ENCODE measurements at places on chromosomes 7 and 10. TPM values are rescaled to one million over a fixed set of nuclear protein-coding genes. Genes with fewer than 3 reads are reported as not detected.
A peak's percentile ranks its signal among the peaks of the same experiment; 100 is the strongest.

ZNF398 gene
- 12.2 TPM for total RNA-seq

MTG1 gene
- 21.0 TPM for total RNA-seq

- no peaks in the 10 kb centered on the region for H3K27me3 ChIP-seq
- no peaks in the 10 kb centered on the region for H3K36me3 ChIP-seq
- H3K4me1 ChIP-seq, result peaks cover 21% of the 10 kb centered on the region
- H3K4me3 ChIP-seq, result peak overlapping the region; percentile 99
These were observed 53.8 kb downstream of the KCTD7 start for GRCh38 chr7:66682350-66683093.

GRCh38 chr7:152544971-152545619, 109.3 kb upstream of the KMT2C start:
- H3K27me3 ChIP-seq, result no peaks in the 10 kb centered on the region
- H3K4me3 ChIP-seq, result no peak overlapping the region
- DNase-seq, result no peak
- H3K27ac ChIP-seq, result no peak overlapping the region

- no peak overlapping the region for H3K4me3 ChIP-seq
- no peak for DNase-seq
- H3K36me3 ChIP-seq, result no peaks in the 10 kb centered on the region
- H3K4me1 ChIP-seq, result no peaks in the 10 kb centered on the region
- H3K27me3 ChIP-seq, result no peaks in the 10 kb centered on the region
These were observed 67.1 kb downstream of the CUBN start for GRCh38 chr10:17062493-17062892.

DNA sequence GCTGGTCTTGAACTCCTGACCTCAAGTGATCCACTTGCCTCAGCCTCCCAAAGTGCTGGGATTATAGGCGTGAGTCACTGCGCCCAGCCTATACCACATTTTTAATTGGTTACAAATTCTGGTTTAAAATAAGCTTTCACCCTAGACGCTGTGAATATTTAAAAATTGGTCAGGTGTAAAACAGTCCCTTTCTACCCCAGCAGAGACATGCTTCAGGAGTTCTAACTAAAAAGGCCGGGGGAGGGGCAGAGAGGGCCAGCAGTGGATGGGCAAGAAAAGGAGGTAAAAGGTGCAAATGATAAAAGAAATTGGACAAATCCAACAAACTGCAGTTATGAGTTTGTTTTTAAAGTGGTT, 70.0 kb downstream of the WAPL start:
- no peak for DNase-seq

DNA sequence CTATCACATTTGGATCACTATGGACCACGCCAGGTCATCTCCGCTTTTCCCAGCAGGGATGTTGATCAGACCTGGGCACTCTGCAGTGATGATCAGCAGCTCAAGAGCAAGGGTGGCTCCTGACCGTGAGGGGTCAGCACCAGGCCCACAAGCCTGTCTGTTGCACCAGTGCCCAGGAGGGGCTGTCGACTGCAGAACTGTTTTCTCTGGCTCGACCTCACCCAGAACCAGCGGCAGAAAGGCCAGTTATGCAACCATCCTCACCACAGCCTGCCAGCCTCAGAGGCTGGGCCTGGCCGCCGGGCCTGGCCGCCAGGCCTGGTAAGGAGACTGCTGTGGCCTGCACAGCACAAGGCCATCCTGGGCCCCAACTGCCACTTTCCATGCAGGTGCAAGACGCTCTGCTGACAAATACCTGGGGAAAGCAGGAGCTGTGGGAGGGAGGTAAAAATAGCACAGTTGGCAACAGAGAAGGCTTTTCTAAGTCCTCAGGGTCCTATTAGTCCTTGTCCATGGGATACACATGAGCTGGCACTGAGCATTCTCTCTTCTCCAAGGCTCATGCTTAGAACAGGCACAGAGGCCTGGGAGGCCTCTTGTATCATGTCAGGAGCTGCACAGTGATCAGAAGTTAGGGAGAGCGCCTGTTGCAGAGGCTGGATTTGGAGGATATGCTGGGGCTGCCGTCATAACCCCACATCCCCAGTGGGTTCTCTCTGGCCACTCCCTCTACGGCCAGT, 17.5 kb downstream of the KCNMA1 start:
- peak; percentile 62 for DNase-seq
- H3K4me1 ChIP-seq, result peaks cover 2% of the 10 kb centered on the region
- no peak overlapping the region for H3K27ac ChIP-seq
- H3K36me3 ChIP-seq, result no peaks in the 10 kb centered on the region
- H3K27me3 ChIP-seq, result no peaks in the 10 kb centered on the region

- H3K27ac ChIP-seq, result no peak overlapping the region
- H3K36me3 ChIP-seq, result peaks cover 44% of the 10 kb centered on the region
- no peaks in the 10 kb centered on the region for H3K27me3 ChIP-seq
- no peak overlapping the region for H3K4me3 ChIP-seq
- H3K4me1 ChIP-seq, result no peaks in the 10 kb centered on the region
These were observed 23.4 kb downstream of the AIFM2 start for GRCh38 chr10:70109064-70109729.

Data from upper lobe of left lung (tissue), 6 donors.